Activated CD4-positive, alpha-beta T cell treated with anti-CD3 and anti-CD28 coated beads, Interleukin-2, amount 50 U/mL, for 1 hour (primary cell): ENCODE measurements at places on chromosomes 2 and 18.

GRCh38 chr2:122514451-122514996 lies 759.1 kb downstream of the TSN start:
- no peak for DNase-seq

- no peak for DNase-seq
Observed at GRCh38 chr2:11065833-11066485, 89.3 kb upstream of the SLC66A3 start.

GRCh38 chr2:113184531-113185230 lies 10.9 kb downstream of the PSD4 start:
- DNase-seq, result no peak

- DNase-seq, result no peak
Observed at GRCh38 chr2:150866431-150866830, 379.0 kb upstream of the RND3 start.

DNA sequence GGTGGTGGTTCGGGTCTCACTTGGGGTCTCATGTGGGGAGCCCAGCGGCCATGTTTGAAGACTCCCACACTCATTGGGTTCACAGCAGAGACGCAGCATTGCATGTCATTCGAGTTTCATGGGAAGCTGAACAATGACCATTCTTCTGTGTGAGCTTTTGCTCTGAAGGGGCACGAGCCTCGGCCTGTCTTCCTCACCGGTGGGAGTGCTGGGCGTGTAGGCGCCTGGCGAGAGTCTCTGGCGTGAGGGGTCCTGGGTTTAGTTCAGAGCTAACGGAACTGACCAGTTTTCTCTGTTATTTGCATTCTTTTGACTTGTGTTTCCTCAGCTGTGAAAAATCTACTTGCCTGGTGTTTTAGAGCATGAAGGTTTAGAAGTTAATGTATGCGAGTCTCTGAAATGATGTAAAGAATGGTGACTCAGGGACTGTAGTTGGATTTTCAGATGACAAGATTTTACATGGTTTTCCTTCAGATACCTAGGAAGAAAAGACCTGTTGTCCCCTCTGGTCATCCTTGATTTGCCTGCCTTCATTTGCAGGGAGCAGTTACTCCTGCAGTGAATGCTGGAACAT lies 98.1 kb downstream of the ARMC9 start:
- no peak for DNase-seq

- no peak for DNase-seq
Observed at GRCh38 chr18:45958730-45959129, 8.4 kb downstream of the EPG5 start.

DNA sequence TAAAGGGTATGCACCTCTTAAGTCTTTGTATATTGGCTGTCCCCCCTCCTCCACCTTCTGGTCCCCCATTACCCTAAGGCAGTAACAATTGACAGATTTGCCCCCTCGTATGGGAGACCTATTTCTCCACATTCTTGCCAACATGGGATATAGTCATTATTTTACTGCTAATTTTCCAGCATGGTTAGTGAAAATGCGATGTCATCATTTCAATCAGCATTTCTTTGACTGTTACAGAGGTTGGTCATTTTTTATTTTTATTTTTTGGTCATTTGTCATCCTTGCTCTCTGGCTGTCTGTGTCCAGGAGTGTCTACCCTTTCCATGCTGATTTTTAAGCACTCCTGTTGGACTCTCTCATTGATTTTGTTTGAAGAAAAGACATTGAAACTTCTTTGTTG lies 45.4 kb upstream of the SPP2 start:
- DNase-seq, result no peak
